Panc1 (cell line): ENCODE measurements at places on chromosomes 3 and 15. TPM values are rescaled to one million over a fixed set of nuclear protein-coding genes. Genes with fewer than 3 reads are reported as not detected.

WDR93 gene
- 0.18 TPM for total RNA-seq

GPR62 gene
- not detected for total RNA-seq

KLF15 gene
- 0.10 TPM for total RNA-seq

CTXN2 gene
- total RNA-seq: 0.05 TPM

EPHA6 gene
- 0.57 TPM for total RNA-seq

ARGFX gene
- total RNA-seq: not detected

ITIH3 gene
- 0.67 TPM for total RNA-seq

UBE2E1 gene
- total RNA-seq: 127 TPM

CRELD1 gene
- 15.4 TPM for total RNA-seq
